ENCODE measurements at places on chromosomes 6 and 20.

- DNase-seq, result no peak
Measured at GRCh38 chr6:93447874-93448273, 28.5 kb upstream of the EPHA7 start.

DNA sequence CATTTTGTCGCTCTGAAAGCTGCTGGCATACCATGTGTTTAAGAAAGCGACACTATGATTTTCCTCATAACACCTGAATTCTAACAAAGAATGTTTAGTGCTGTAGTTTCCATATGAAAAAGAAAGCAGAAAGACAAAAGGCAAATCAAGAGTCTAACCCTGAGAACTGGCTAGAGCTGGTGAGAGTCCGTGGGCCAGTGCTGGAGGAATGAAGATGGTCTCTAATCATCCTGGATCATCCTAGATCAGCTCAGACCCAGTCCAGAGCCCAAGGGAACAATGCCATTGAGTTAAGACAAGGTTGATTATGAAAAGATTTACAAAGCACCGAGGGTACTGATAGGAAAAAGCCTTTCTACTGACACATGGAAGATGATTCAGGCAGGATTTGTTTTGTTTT, 73.0 kb upstream of the MYLIP start:
- no peak for DNase-seq

DNA sequence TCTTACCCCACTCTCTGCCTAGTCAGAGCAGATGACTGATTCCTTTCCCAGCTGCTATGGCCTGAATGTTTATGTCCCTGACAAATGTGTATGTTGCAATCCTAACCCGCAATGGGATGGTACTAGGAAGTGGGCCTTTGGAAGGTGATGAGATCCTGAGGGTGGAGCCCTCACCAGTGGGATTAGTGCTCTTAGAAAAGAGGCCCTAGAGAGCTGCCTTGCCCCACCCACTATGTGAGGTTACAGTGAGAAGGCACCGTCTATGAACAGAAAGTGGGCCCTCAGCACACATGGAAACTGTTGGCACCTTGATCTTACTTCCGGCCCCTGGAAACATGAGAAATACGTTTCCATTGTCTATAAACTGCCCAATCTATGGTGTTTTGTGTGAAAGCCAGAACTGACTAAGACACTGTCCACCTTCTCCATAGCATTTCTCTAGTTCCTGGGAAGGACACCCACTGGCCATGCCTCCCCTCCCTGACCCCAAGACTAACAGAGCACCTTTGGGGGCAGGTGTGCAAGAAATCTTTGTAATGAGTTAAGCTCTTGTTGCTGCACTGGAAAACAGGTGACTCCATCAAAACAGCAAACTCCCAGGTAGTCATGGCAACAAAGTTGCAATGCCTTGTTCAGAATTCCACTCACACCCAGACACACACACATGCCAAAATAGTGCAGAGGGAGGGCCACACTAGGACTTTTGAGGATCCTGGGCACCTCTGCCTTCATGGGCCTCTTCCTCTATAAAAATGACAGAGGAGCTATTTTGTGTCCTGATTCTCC, 16.2 kb downstream of the GABRR2 start:
- no peak for DNase-seq

DNA sequence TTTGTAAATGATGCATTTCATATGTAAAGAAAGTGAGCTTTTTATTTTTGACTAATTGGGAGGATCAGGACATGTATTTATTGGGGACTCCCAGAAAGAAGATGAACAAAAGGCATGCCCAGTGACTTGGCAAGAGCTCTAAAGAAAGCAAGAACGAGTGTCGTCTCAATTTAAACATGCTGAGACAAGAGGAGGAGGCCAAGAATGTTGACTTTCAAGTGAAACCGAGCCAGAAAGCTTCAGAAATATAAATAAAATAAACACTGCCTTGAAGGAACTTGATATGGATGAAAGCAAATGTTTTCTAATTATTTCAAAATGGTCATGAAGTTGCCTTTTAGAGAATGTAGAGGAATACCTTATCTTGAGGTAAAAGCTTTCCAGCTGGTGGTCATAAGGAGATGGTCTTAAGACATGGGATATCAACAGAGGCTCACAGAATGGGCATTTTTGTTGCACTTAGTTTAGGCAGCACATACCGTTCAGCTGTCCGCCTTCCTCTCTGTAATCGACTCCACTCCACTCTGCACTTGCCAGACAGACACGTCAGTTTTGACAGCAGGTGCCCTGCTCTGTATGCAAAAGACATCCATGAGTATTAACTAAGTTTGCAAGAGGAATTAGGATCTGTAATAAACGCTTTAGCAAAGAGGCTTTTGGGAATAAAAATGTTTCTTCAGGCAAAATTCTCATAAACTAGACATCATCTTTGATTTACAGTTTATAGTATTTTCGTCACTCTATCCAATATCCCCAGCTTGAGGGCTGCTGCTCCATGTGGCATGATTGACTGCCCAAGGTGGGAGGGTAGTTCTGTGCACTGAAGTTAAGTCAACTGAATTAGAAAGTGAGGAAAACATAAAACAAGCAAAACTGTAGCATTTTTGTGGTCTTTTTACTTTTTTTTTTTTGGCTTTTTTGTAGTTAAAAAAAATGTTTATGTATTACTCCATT, 613.1 kb downstream of the PKHD1 start:
- no peak for DNase-seq

GRCh38 chr6:1904466-1904799, 294.7 kb downstream of the FOXC1 start:
- DNase-seq, result no peak

DNA sequence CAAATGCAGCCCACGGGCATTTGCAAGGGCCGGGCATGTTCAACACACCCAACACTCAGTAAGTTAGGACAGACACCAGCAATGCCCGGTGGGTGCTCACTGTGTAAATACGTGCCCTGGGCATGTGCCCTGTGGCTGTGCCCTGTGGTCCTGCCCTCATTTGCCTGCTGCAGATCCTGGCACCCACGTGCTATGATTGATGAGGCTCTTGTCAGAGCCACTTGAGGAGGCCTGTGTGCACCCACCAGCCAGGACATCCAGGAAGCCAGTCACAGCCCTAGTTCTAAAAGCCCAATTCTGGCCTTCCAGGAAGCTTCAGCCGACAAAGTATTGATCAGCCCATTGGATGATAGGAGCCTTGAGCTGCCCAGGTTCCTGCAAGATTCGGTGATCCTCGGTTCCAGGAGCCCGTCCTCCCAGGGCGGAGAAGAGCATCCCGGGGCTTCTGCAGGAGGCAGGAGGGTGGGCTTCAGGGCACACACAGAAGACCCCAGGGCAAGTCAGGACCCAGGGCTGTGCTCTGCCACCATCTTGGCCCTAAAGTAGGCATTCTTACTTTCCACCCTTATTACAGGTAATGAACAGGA, 223.9 kb downstream of the PREX1 start:
- no peak for DNase-seq

DNA sequence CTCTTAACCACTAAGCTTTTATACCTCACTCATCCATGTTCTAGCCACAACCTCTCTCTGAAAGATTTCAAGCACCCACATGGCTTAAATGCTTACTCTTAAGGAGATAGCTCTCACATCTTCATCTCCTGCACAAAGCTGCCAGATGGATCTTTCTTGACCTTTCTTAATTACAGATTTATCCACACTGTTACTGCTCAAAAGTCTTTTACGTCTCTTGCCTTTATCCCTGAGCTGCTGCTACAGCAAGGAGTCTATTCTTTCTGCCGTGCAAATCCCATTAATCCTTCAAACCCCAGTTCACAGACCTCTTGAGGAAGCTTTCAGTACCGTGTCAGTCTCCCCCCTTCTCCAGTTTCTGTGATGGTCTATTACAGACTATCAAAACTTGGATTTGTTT, 54.6 kb downstream of the B4GALT5 start:
- DNase-seq, result no peak

GRCh38 chr6:147676495-147677199, 168.2 kb downstream of the SAMD5 start:
- DNase-seq, result no peak

DNA sequence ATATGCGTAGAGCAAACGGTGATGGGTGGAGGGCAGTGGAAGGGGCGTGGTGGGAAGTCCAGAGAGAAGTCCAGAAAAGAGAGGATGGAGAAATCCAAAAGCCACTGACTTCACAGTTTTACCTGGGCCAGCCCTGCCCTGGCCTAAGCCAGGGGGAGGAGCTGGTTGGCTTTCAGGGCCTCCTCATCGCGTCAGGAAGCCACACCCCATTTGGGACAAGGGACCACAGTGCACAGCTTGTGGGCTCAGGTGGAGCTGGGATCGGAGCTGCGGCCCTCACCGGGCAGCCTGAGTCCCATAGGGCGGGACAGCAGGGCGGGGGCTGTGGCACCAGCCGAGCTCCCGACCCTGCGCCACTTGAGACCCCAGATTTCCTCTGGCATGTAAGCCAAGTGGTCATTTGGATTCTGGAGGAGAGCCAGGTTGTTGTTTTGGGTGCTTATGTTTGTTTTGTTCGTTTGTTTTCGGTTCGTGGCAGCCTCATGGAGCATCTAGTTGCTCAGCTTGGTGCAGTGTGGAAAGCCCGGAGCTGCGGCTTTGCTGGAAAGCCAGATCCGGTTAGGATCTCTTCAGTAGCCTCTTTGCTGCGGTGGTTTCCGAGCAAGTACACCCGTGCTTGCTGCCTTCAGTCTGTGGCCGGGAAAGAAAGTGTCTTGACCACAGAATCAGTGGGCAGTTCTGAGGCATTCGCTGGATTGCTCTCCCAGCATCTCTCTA, 42.2 kb downstream of the RIOK1 start:
- DNase-seq, result peak; percentile 30

GRCh38 chr6:52180787-52181558, 5.2 kb upstream of the IL17A start:
- no peak for DNase-seq

GRCh38 chr6:41779336-41779735, 364 bp downstream of the FRS3 start:
- no peak for DNase-seq

GRCh38 chr6:117542493-117542892, 59.8 kb downstream of the GOPC start:
- no peak for DNase-seq

DNA sequence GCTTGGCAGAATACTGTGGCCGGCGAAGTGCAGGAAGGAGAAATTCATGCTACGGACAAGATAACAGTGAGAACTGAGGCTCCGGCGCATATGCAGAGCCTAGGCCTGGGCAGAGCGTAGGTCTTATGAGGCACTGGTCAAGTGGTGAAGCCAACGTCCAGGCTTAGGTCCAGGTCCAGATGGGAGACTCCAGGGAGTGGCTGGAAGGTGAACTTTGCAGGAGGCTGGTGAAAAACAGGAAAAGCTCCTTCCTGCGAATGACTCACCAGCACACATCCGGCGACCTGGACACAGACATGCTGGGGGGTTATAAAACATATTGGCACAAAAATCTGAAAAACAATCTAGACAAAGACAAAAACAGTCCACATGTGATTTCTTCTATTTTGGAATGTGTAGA, 15.4 kb downstream of the C6orf141 start:
- DNase-seq, result no peak

GRCh38 chr20:57468523-57469417, 56.2 kb downstream of the CTCFL start:
- DNase-seq, result no peak

DNA sequence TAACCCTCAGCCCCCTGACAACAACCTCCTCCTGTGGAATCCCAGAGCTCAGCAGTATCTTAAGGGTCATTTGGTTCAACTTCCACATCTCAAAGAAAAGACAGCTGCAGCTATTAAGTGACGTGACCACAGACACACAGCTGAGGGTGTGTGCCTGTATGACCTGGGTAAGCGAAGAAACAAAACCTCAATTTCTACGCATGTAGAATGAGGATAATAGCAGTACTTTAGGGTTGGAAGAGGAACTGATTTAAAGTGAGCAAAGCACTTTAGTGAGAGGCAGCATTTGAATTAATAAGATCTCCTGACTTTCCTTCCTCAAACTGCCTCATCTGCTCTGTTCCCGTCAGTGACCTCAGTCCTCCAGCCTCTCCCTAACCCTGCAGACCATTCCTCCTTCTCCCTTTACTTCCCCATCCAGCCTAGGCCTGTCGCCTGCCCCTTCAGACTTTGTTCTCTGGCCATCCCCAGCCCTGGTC, 6.8 kb upstream of the ARMC2 start:
- DNase-seq, result no peak

DNA sequence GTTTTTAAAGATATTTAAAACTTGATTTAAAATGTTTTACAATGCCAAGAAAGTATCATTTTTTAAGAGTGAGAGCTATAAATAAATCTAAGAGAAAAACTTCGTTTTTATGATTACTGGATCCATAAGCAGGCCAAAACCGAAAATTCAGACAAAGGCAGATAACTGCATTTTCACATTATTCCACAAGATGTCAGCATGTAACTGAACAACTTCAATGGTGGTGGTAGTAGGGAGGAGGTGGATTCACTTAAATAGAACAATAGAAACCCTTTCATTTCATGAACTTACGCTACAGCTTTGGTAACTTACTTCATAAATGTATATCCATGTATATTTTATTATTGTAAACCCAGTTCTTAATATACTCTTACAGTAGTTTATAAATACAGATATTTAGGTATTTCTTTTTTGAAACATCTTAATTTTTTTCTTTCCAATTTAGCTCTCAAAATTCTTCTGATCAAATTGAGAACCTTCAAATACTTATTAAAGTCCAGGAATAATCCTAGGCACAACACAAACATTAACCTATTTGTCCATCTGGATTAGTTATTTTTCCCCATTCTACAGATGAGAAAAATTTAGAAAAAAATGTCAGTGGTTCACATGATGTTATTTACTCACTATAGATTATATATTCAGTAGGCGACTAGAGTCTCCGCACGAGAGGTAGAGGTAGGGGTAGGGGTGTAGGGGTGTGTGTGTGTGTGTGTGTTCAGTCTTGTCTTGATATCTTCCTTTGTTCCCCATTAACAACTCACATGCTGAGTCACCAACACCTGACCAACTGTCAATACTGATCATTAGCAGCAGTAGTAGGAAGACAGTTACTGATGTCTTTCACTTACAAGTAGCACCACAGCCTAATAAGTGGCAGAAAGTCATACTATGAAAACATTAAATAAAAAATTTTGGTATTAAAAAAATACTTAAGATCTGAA, 111.5 kb downstream of the ARHGAP18 start:
- DNase-seq, result no peak

- DNase-seq, result no peak
Measured at GRCh38 chr6:84156306-84156705, 71.1 kb downstream of the CEP162 start.

DNA sequence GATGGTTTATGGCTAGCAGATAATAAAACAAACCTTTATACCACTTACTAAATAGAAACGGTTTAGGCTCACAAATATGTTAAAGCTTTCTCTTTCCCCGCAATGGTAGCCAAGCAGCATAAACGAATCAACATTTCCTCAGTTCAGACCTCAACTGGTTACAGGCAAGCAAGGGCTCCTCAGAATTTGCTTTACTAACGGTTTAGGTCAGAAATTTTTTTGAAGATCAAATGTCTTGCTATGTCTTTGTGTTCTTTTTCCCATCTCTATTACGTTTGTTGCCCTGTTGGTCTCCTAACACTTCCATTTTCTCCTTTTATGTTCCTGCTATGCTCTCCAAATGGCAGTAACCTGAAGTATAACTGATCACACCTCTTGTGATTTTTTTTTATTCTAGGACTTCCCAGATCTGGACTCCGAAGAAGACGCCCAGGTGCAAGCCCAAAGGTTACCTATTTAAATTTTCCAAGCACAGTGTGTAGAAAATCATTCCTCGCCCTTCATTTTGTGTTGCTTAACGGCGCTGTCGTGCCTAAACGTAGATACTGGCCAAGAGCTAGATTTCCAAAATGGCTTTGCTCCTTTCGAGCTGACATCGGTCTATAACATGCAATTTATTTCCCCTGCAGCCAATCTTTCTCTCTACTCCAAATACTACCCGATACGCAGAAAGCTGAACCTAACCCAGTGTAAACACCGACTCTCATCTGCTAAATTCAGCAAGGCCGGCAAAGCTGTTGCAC, 717 bp upstream of the ASF1A start:
- no peak for DNase-seq

- DNase-seq, result no peak
Measured at GRCh38 chr6:26158076-26158580, 70.9 kb downstream of the HFE start.

Data from NCI-H510A (cell line).